ENCODE measurements at places on chromosomes 4 and X. TPM values are rescaled to one million over a fixed set of nuclear protein-coding genes. Genes with fewer than 3 reads are reported as not detected.

GRCh38 chr4:181970366-181970765 lies 272.8 kb upstream of the TENM3 start:
- no peaks in the 10 kb centered on the region for H3K36me3 ChIP-seq
- peaks cover 10% of the 10 kb centered on the region for H3K4me1 ChIP-seq
- no peak for DNase-seq
- no peaks in the 10 kb centered on the region for H3K27me3 ChIP-seq
- H3K27ac ChIP-seq = no peak overlapping the region

GRCh38 chr4:120443116-120443515 lies 376.5 kb upstream of the MAD2L1 start:
- H3K4me3 ChIP-seq = no peak overlapping the region
- 0 out of 2 replicates have a peak, but pooled peaks cover 5% of the 10 kb centered on the region for H3K4me1 ChIP-seq
- DNase-seq = peak; percentile 57
- no peak overlapping the region for H3K27ac ChIP-seq
- no peaks in the 10 kb centered on the region for H3K27me3 ChIP-seq

The KCTD8 gene
- not detected for total RNA-seq

The NFXL1 gene
- total RNA-seq = 4.6 TPM

The MAGEH1 gene
- 37.2 TPM for total RNA-seq

GRCh38 chr4:141807103-141807891 lies 170.9 kb downstream of the IL15 start:
- no peak overlapping the region for H3K27ac ChIP-seq
- H3K36me3 ChIP-seq = no peaks in the 10 kb centered on the region
- H3K4me1 ChIP-seq = peaks cover 28% of the 10 kb centered on the region
- DNase-seq = peak; percentile 65

DNA sequence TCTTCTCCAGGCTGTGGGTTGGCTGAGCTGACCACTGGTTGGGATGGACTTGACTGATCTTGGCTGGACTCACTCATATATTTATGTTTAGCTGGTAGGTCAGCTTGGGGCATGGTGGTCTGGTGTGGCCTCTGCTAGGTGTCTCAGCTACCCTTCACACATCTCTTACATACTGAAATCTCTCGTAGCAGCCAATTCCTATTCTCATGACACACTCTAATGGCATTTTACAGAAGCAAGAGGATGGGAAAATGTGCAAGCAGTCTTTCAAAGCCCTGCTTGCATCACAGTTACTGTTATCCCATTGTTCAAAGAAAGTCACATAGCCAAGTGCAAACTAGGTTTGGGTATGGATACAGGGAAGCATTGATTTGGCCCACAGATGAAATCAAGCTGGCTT lies 55.5 kb upstream of the PCDH18 start:
- H3K4me3 ChIP-seq = no peak overlapping the region
- no peaks in the 10 kb centered on the region for H3K36me3 ChIP-seq
- H3K27ac ChIP-seq = no peak overlapping the region
- DNase-seq = no peak
- no peaks in the 10 kb centered on the region for H3K4me1 ChIP-seq

DNA sequence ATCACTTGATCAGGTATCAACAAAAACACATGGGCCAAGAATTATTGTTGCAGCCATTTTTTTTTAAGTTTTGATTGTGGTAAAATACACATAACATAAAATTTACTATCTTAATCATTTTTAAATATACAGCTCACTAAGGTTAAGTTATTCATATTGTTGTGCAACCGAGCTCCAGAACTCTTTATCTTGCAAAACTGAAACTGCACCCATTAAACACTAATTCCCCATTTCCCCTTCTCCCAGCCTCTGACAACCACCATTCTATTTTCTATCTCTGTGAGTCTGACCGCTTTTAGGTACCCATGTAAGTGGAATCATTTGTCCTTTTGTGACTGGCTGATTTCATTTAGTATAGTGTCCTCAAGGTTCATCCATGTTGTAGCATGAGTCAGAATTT lies 126.2 kb upstream of the NDP start:
- H3K36me3 ChIP-seq = no peaks in the 10 kb centered on the region
- no peaks in the 10 kb centered on the region for H3K27me3 ChIP-seq
- no peaks in the 10 kb centered on the region for H3K4me1 ChIP-seq

- no peak overlapping the region for H3K4me3 ChIP-seq
- H3K27me3 ChIP-seq = no peaks in the 10 kb centered on the region
- H3K36me3 ChIP-seq = no peaks in the 10 kb centered on the region
- no peaks in the 10 kb centered on the region for H3K4me1 ChIP-seq
- DNase-seq = no peak
These were observed 1.8 kb downstream of the FTHL17 start for GRCh38 chrX:31070057-31070468.

The ARHGEF9 gene
- total RNA-seq = 14.8 TPM

The DDIT4L gene
- 3.2 TPM for total RNA-seq

The NDST3 gene
- not detected for total RNA-seq

- no peak overlapping the region for H3K27ac ChIP-seq
- H3K4me3 ChIP-seq = no peak overlapping the region
- no peaks in the 10 kb centered on the region for H3K36me3 ChIP-seq
- H3K4me1 ChIP-seq = peaks cover 12% of the 10 kb centered on the region
- no peaks in the 10 kb centered on the region for H3K27me3 ChIP-seq
These were observed 10.1 kb downstream of the SH3D19 start for GRCh38 chr4:151315212-151315886.

DNA sequence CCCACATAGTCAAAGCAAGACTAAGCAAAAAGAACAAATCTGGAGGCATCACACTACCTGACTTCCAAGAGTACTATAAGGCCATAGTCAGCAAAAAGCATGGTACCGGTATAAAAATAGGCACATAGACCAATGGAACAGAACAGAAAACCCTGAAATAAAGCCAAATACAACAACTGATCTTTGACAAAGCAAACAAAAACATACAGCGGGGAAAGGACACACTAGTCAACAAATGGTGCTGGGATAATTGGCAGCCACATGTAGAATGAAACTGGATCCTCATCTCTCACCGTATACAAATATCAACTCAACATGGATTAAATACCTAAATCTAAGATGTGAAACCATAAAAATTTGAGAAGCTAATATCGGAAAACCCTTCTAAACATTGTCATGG lies 819.3 kb upstream of the FRG1 start:
- H3K4me1 ChIP-seq = no peaks in the 10 kb centered on the region
- H3K27me3 ChIP-seq = no peaks in the 10 kb centered on the region
- H3K4me3 ChIP-seq = no peak overlapping the region
- DNase-seq = no peak
- no peak overlapping the region for H3K27ac ChIP-seq
- H3K36me3 ChIP-seq = no peaks in the 10 kb centered on the region

The TCP11X2 gene
- total RNA-seq = not detected

DNA sequence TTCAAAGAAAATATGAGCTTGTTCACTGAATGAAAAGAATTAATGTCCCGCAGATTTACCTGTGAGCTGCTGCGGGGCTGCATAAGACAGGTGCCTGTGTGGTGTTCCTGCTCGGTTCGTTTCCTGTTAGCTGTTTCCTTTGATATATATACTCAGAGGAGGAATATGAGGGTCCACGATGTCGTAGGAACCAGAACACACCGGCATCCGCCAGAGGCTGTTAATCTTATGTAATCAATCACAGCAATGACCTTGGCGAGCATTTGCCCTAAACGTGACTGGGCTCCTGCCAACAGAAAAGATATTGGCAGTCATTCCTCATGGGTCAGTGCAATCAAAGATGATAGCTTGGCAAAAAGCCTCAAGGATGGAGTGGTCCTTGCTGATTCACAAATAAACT lies 260.1 kb downstream of the EVC2 start:
- no peaks in the 10 kb centered on the region for H3K36me3 ChIP-seq
- no peaks in the 10 kb centered on the region for H3K27me3 ChIP-seq
- no peak overlapping the region for H3K4me3 ChIP-seq
- DNase-seq = no peak

DNA sequence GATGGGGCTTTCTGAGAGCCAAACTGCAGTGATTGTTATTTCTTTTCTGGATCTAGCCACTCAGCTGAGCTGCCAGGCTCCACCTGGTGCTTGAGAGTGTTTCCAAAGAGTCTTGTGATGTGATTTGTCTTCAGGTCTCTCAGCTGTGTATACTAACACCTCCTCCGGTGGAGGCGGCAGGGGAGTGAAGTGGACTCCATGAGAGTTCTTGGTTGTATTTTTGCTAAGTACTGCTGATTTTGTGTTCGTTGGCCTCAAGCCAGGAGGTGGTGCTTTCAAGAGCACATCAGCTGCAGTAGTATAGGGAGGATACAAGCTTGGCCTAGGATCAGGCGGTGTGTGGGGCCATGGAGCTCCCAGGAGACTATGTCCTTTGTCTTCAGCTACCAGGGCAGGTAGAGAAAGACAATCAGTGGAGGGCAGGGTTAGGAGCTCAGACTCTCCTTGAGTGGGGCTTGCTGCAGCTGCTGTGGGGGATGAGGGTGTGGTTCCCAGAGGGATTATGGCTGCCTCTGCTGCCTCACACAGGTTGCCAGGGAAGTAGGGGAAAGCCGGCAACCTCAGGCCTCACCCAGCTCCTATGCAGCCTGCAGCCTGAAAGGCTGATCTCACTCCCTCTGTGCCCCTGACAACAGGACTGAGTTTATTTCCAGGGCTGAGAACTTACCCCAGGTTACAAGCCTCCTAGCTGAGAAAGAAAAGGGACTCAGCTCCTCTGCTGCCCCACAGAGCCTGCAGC lies 62.4 kb downstream of the NPFFR2 start:
- no peak overlapping the region for H3K4me3 ChIP-seq
- H3K27ac ChIP-seq = no peak overlapping the region
- no peaks in the 10 kb centered on the region for H3K36me3 ChIP-seq

DNA sequence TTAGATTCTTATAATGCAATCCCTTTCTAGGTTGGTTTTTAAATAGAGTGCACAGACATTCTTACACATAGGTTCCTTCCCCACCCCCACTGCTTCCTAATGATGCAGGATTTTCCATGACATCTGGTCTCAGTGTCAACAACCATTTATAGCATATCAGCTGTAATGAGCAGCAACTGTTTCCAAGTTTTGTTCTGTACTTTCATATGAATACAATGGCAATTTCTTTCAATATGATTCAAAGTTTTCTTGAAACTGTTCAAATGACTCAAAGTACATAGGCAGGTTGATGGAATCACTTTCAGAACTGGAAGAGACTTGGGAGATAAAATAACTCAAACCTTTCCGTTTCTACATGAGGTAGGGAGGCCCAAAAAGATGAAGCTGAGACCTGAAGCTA lies 220.7 kb downstream of the CAMK2D start:
- H3K36me3 ChIP-seq = peaks cover 9% of the 10 kb centered on the region
- DNase-seq = peak; percentile 50
- peaks cover 29% of the 10 kb centered on the region for H3K4me1 ChIP-seq

DNA sequence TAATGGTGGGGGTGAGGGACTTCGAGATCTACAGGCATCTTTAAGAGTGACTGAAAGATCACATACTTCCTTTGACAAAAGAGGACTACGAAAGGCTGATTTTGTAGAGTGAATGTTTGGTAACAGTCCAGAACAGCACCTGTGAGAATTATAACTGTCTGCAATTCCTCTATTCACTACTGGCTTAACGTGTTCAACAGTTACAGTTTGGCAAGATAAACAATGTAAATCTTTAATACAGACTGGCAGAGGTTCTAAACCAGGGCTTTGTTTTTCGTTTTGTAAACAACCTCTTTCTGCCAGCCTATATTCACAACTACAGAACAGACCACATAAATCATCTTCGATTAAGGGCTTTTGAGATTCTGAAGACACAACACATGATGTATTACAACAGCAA lies 66.9 kb downstream of the NCAPG start:
- no peaks in the 10 kb centered on the region for H3K36me3 ChIP-seq
- DNase-seq = no peak
- no peak overlapping the region for H3K4me3 ChIP-seq

The VCX3B gene
- not detected for total RNA-seq

DNA sequence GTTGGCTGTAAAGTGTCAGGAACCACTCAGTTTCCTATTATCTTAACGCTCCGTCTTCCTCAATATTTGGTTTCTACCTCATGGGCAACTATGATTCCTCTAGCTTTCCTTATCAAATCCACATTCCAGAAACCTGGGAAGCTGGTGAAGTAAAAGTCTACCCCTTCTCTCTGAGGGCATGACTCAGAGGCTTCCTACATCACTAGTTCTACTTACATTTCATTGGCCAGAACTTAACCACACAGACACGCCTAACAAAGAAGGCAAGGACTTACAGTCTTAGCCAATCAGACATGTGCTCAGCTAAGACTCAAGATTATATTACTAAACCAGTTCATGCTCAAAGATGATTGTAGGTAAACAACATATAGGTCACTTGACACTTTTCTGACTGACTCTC lies 30.4 kb downstream of the COX7B2 start:
- no peak for DNase-seq
- H3K27ac ChIP-seq = no peak overlapping the region
- no peaks in the 10 kb centered on the region for H3K27me3 ChIP-seq
- H3K36me3 ChIP-seq = no peaks in the 10 kb centered on the region

DNA sequence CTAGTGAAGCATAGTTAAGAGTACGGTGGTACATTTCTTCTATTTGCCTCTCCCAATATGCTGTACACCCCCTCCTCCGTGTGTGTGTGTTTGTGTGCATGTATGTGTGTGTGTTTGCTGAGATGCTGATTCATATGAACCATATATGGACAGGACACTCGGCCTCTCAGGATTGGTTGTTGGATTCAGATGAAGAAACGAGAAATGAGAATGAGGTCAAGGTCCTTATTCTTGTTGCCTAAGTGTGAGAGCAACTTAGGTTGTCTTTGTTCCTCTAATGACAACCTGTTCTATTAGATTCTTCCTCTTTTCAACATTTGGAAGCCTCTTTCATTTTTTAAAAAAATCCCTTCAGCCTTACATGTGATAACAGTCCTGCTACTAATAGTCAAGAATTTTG lies 1387.6 kb downstream of the STIM2 start:
- no peaks in the 10 kb centered on the region for H3K27me3 ChIP-seq
- no peak overlapping the region for H3K27ac ChIP-seq
- no peak overlapping the region for H3K4me3 ChIP-seq
- no peaks in the 10 kb centered on the region for H3K36me3 ChIP-seq
- no peak for DNase-seq
- peaks cover 8% of the 10 kb centered on the region for H3K4me1 ChIP-seq
